Natural killer cell treated with Interleukin-12 subunit alpha and Interleukin-12 subunit beta and Interleukin-15 and Interleukin-18, amount 100 ng/mL, for 72 hours (primary cell): ENCODE measurements at places on chromosomes 4 and X.
A peak's percentile ranks its signal among the peaks of the same experiment; 100 is the strongest.

DNA sequence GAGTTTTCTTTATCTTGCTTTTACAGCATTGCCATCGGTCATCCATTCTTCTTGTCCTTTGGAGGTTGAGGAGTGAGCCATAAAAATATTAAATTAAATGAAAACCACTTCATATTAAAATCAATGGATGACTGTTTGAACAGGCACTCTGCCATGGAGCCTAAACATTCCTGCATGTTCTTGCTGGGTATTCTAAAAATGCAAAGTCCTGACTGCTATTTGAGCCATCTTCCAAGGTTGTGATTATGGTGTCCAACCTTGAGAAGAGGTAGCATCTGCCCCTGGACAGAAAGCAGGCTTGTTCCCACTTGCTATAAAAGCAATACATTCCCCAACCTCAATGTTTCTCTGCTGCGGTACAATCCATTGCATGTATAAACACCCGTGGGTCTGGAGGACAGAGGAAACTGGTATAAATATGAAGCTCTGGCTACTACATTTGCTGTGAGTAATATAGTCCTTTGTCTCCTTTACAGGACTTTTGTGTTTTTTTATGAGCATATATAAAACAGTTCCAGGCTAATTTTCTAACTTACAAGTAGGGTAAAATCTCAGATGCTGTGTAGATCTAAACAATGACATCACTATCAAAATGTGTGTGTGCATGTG lies 70.9 kb upstream of the FAT4 start:
- no peaks in the 10 kb centered on the region for H3K36me3 ChIP-seq
- H3K4me3 ChIP-seq: no peak overlapping the region
- H3K27me3 ChIP-seq: no peaks in the 10 kb centered on the region
- no peaks in the 10 kb centered on the region for H3K4me1 ChIP-seq
- H3K27ac ChIP-seq: no peak overlapping the region

DNA sequence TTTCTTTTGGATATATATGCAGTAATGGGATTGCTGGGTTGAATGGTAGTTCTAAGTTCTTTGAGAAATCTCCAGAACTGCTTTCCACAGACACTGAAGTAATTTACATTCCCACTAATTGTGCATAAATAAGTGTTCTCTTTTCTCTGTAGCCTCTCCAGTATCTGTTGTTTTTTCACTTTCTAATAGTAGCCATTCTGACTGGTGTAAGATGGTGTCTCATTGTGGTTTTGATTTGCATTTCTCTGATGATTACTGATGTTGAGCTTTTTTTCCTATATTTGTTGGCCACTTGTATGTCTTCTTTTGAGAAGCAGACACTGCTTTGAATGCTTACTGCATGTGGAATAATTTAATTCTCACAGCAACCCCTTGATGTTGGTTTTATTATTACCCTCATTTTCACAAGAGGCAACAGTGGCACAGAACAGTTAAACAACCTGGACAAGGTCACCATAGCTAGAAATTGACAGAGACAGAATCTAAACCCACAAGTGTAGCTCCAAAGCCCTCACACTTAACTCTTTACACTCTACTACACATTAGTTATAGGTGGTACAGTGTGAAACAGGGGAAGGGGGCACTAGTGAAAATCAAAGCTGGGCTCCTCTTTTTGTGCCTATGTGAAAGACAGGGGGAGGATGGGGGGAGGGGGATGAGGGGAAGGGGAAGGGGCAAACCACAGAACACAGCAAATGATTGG lies 96.1 kb downstream of the REELD1 start:
- H3K27ac ChIP-seq: no peak overlapping the region
- no peak overlapping the region for H3K4me3 ChIP-seq
- H3K4me1 ChIP-seq: peaks cover 5% of the 10 kb centered on the region
- DNase-seq: no peak
- H3K36me3 ChIP-seq: no peaks in the 10 kb centered on the region

GRCh38 chr4:3644849-3645627 lies 112.8 kb upstream of the LRPAP1 start:
- H3K4me3 ChIP-seq: no peak overlapping the region
- no peak for DNase-seq
- peaks cover 4% of the 10 kb centered on the region for H3K27me3 ChIP-seq
- H3K4me1 ChIP-seq: peaks cover 2% of the 10 kb centered on the region
- no peak overlapping the region for H3K27ac ChIP-seq

DNA sequence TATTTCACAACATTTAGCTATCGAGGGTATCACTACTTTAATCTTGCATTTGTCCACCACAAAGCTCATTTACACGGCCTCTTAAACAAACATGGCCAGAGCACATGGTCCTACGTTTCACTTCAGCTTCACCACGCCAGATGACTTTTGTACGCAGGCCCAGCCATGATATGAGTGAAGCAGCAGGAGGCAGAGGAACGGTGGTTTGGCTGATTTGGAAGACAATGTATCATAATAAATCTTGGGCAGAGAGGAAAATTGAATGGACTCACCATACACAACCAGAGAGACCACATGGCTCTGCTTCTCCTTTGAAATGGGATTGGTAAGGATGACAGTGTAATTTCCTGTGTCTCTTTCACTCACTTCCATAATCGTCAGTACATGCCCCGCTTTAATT lies 15.3 kb downstream of the KDR start:
- no peaks in the 10 kb centered on the region for H3K36me3 ChIP-seq
- no peak for DNase-seq
- no peaks in the 10 kb centered on the region for H3K27me3 ChIP-seq
- H3K4me1 ChIP-seq: no peaks in the 10 kb centered on the region

- no peak overlapping the region for H3K27ac ChIP-seq
- H3K27me3 ChIP-seq: no peaks in the 10 kb centered on the region
- no peaks in the 10 kb centered on the region for H3K4me1 ChIP-seq
- DNase-seq: no peak
- no peak overlapping the region for H3K4me3 ChIP-seq
These were observed 466.6 kb upstream of the PABPC4L start for GRCh38 chr4:134668237-134668636.

GRCh38 chrX:7146020-7146702 lies 1.4 kb upstream of the STS start:
- H3K36me3 ChIP-seq: no peaks in the 10 kb centered on the region
- H3K4me3 ChIP-seq: peak overlapping the region; percentile 62
- no peak for DNase-seq
- H3K27me3 ChIP-seq: no peaks in the 10 kb centered on the region
- no peaks in the 10 kb centered on the region for H3K4me1 ChIP-seq

DNA sequence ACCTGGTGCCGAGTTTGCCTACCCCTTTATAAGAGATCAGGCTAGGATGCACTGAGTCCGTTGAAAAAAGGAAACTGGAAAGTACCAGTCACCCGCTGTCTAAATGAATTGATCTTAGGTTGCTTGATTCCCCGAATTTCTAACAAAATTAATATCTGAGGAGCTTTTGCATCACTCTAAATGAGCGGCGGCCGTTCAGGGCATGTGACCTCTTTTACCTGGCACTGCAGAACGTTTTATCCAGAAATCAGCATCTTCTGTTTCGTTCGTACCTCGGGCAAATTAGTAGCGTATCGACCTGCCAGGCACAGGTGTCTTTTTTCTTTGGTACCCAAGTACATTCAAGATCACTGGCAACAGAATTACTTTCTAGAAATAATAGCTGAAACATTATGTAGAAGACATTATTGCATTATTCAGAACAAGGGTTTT lies 876 bp downstream of the KLHL2 start:
- peak overlapping the region; percentile 84 for H3K27ac ChIP-seq
- H3K36me3 ChIP-seq: peaks cover 3% of the 10 kb centered on the region
- H3K4me1 ChIP-seq: peaks cover 71% of the 10 kb centered on the region
- no peaks in the 10 kb centered on the region for H3K27me3 ChIP-seq
- DNase-seq: no peak

- peak overlapping the region; percentile 38 for H3K27ac ChIP-seq
- no peaks in the 10 kb centered on the region for H3K36me3 ChIP-seq
- H3K4me3 ChIP-seq: peak overlapping the region; percentile 21
- DNase-seq: no peak
These were observed 73.2 kb downstream of the FBXW7 start for GRCh38 chr4:152462695-152463094.

GRCh38 chr4:145786261-145786660 lies 106.3 kb downstream of the C4orf51 start:
- H3K4me1 ChIP-seq: peaks cover 35% of the 10 kb centered on the region
- peaks cover 24% of the 10 kb centered on the region for H3K36me3 ChIP-seq
- no peak for DNase-seq
- no peak overlapping the region for H3K27ac ChIP-seq

DNA sequence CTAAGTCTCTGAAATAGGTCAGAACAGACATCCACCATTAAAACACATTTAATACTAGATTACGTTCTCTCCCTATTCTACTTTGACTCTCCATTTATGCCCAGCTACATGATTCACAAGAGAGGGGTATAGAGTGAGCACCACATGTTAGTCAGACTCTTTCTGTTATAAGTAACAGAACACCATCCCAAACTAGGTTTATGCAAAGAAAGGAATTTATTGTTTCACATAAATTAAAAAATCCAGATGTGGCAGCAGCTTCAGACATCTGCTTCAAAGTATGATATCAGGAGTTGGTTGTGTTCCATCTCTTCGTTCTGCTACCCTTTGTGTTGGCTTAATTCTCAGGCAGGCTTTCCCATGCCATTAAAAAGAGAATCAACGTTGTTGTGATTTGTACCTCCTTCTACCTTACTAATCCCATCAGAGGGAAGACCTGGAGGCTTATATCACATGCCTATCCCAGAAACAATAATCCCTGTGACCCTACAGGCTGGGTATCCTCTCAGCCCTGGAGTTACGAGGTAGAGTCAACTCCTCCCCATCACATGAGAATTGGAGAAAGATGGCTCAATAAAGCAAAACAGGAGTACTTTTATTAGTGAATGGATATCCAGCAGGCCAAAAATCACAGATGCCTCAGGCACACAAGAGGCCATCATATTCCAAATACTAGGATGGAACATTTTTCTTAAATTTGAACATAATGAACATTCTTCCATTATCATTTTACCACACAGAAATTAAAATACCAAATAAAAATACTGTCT lies 163.2 kb downstream of the SLC7A11 start:
- H3K27me3 ChIP-seq: no peaks in the 10 kb centered on the region
- no peak overlapping the region for H3K27ac ChIP-seq
- no peaks in the 10 kb centered on the region for H3K36me3 ChIP-seq
- no peak overlapping the region for H3K4me3 ChIP-seq
- DNase-seq: no peak
- H3K4me1 ChIP-seq: no peaks in the 10 kb centered on the region

DNA sequence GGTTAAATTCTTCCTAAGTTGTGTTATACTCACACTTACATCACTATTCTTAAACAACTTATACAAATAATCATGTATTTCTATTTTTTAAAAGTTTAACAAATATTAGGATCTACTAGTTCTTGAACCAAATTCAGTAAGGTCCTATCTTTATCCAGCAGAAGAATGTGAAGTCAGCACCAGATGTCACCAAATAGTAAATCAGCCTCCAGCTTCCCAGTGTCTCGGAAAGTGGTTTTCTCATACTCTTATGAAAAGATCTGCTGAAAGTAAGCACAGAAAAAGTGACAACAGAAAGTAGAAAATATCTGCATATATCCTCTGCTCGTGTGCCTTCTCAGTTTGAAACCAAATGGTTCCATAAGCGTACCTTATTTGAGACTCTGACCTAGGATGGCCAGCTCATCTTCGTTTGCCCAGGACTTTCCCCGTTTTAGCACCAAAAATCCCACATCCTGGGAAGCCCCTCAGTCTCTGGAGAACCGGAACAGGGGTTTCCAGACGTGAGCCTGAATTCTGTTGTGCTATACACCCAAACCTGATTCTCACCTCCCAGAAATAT lies 98.0 kb upstream of the DCLK2 start:
- no peaks in the 10 kb centered on the region for H3K4me1 ChIP-seq
- H3K36me3 ChIP-seq: no peaks in the 10 kb centered on the region
- no peaks in the 10 kb centered on the region for H3K27me3 ChIP-seq
- no peak overlapping the region for H3K4me3 ChIP-seq

DNA sequence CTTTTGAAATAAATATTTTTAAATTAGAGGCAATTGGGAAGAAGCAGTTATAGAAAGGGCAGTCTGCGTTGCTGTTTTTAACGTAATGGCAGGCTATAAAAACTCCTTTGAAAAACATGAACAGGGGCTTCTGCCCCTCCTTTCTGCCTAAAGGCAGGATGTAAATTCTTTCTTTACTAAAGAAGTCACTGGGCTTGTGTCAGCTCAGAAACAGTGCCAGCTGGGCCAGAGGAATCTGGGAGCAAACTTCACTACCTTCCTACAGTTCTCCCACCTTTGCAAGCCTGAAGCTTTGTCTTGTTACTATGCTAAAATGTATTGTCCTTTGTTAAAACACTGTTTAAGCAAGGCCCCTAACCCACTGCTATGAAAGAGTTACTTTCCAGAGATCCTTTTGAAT lies 1664.8 kb downstream of the RPA4 start:
- H3K4me3 ChIP-seq: no peak overlapping the region
- DNase-seq: no peak
- H3K4me1 ChIP-seq: no peaks in the 10 kb centered on the region
- H3K27me3 ChIP-seq: no peaks in the 10 kb centered on the region
- no peak overlapping the region for H3K27ac ChIP-seq
